ENCODE measurements at places on chromosomes 3 and 15.

GRCh38 chr3:14128724-14129123 lies 3.9 kb downstream of the TMEM43 start:
- DNase-seq, result no peak

- no peak for DNase-seq
Measured at GRCh38 chr3:169228522-169228921, 435.0 kb downstream of the MECOM start.

- DNase-seq, result no peak
Measured at GRCh38 chr15:51696566-51696965, 15.3 kb downstream of the SCG3 start.

DNA sequence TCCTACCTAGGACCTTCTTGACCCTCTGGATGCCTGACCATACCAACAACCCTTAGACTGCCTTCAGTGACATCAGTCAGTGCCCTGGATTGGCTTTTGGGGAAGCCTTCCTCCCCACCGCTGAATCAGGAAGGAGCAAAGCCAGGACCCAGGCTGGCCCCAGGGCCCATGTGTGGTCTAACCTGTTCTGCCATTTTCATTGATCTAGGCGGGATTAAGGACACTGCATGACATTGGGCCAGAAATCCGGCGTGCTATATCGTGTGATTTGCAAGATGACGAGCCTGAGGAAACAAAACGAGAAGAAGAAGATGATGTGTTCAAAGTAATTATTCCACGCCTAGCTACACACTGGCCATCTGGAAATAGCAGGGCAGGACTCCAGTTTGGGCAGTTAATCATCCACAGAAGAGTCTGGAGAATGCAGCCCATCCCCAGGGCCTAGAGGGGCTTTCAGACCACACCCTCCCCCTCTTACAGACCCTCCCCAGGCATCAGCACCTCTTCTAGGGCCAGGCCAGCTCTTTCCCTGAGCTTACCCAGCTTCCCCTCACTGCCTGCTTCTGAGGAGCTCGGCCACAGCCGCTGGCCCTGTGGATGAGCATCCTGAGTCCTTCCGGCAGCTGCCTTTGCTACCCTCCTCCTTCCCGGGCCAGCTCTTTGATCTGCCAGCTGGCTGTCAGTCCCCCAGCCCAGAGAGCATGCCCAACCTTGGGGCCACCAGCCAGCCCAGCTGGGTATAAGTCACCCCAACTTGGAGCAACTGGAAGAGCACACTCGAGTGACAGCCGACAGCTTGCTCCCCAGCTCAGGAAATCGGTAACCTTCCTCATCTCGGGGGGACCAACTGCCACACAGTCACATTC lies 45.9 kb downstream of the CHDH start:
- no peak for DNase-seq

GRCh38 chr15:75570126-75570845 lies 8.8 kb downstream of the PTPN9 start:
- no peak for DNase-seq

GRCh38 chr15:60605879-60606307 lies 127.0 kb upstream of the ICE2 start:
- no peak for DNase-seq

- DNase-seq, result no peak
Measured at GRCh38 chr3:124837730-124838186, 49.4 kb downstream of the ITGB5 start.

- DNase-seq, result no peak
Measured at GRCh38 chr3:190024912-190025311, 95.8 kb downstream of the P3H2 start.

GRCh38 chr15:34039790-34040113 lies 748 bp upstream of the AVEN start:
- DNase-seq, result no peak

- DNase-seq, result no peak
Measured at GRCh38 chr3:120093119-120093910, 932 bp downstream of the GSK3B start.

DNA sequence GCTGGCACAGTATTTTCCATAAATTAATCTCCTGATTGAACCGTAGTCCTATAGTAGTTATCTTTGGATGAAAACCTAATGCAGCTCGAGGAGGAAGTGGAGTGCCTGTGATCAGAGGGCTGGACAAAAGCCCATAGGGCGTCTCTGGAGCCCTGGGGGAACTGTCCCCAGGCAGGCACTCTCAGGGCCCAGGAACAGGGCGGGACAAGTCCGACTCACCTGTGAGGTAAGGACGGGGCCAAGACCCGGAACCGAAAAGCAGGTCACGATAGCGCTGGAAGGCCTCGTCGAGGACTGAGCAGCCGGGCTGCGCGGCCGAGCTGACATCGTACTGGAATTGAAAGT lies 341 bp downstream of the HEXA start:
- DNase-seq, result no peak

DNA sequence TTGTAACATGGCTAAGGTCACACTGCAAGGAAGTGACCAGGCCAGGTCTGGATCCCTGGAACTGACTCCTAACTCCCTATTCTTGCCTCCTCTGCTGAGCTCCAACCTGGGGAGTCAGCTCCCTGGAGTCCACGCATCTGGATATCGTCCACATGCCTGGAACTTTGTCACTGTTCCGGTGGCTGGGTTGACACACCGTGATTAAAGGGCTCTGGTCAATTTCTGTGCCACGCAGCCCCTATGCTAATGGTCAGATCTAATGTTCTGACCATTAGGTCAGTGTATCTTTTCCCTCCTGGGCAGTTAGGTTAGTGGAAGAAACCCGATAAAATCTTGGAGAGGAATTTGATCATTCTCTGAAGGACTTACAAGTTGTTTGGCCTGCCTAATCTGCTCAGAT lies 1.6 kb upstream of the TPM1 start:
- DNase-seq, result no peak

DNA sequence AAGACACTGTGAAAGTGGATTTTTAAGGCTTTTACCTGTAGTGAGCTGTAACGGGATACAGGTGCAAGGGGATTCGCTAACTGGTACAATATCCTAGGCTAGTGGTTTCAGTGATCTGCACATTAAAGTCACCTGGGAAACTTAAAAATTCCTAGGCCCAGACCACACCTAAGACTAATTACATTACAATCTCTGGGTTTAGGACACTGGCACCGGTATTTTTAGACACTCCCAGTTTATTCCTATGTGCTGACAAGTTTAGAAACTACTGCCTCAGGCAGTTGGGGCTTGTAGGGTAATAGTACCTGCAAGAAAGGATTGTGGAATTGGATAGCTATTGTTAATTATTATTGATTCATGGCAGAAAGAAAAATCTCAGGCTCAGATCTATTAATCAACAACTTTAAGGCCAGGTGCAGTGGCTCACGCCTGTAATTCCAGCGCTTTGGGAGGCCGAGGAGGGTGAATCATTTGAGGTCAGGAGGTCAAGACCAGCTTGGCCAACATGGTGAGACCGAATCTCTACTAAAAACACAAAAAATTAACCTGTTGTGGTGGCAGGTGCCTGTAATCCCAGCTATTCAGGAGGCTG lies 50.4 kb upstream of the CASR start:
- DNase-seq, result no peak

DNA sequence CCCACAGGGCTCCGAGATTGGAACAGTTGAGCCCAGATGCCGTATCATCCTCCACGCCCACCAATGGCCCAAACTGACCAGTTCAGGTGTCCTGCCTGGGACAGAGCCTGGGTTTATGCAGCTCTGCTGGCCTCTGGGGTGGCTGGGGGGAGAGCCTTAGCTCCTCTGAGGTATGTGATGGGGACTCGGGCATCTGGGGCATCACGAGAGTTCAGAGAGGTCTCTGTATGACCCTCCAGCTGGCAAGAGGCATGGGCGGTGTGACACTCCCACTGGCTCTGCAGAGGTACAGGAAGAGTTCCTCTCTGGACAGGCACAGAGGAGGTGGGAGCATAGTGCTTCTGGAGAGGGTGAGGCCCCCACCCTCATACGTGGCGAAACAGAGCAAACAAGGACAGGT lies 26.6 kb upstream of the DUSP7 start:
- DNase-seq, result no peak

DNA sequence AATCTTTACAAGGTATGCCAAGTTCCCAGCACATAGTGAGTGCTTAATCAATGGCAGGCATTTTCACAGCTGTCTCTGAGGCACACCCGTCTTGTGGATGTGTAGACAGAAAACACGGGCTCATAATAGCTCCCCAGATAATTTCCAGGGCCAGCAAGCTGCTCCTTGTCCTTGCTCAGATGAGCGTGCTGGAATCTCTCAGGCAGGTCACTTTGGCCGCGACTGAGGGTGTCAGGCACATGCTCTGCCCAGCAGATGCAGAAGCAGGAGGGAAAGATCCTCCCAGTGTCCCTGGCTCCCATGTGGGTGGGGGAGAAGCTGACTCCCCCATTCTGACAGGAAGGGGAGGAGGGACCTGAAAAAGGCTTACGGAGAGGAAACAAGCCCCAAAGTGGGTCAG lies 35.6 kb upstream of the SLC6A1 start:
- no peak for DNase-seq

DNA sequence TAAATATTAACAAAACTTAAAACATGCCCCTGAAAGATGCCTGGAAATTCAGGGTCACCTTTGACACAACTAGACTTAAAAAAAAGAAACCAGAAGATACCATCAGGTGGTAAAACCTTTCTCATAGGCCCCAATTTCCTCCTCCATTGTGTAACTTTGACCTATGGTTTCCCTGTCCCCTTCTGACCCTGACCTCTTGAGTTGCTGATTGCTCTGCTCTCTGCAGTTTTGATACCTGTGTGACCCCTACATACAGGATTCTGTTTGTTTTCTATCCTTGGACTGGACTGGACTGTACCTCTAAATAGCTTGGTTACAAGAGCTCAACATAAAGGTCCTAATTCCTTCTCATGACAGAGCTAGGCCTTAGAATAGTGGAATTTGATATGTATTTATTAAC lies 220.6 kb downstream of the ZIC4 start:
- DNase-seq, result no peak

GRCh38 chr3:66402596-66403290 lies 98.1 kb downstream of the LRIG1 start:
- no peak for DNase-seq

DNA sequence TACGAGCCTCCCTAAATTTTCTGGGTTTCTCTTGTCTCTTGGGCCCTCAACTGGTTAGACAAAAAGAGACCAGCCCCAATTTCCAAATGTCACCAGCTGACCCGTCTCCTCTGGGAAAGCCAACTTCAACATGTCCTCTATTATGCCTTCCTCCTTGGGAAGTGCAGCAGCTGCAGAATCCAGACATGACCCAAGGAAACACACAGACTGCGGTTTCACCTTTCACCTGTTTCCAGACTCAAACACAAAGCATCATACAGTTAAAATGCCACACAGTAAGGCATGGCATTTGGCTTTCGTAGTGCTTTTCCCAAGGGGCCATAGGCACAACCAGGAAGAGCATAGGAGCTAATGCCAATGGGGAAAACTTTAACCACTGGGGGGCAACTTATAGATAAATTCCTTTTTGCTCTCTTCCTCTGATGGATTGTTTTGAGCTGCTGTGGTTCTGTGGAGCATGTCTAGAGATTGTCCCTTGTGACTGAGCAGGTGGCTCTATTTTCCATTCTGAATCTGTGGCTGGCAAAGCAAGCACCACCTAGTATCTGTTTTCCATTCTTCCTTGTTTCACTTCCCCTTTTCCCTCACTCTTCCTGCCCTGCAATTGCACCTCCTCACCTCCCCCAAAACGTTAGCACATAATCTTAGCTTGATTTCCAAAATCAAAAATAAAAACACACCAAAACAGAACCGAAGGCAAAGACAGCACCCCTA lies 49.3 kb downstream of the HHLA2 start:
- no peak for DNase-seq
